Natural killer cell treated with Interleukin-12 subunit alpha and Interleukin-12 subunit beta and Interleukin-15 and Interleukin-18, amount 100 ng/mL, for 72 hours (primary cell): ENCODE measurements at places on chromosomes 6 and 20.

GRCh38 chr6:16471222-16471909, 233.0 kb downstream of the GMPR start:
- no peak for DNase-seq
- no peaks in the 10 kb centered on the region for H3K27me3 ChIP-seq
- H3K27ac ChIP-seq, result peak overlapping the region; percentile 74
- peak overlapping the region; percentile 67 for H3K4me3 ChIP-seq
- peaks cover 16% of the 10 kb centered on the region for H3K36me3 ChIP-seq
- H3K4me1 ChIP-seq, result peaks cover 64% of the 10 kb centered on the region

GRCh38 chr20:7087803-7088202, 320.3 kb downstream of the BMP2 start:
- no peaks in the 10 kb centered on the region for H3K27me3 ChIP-seq
- H3K4me3 ChIP-seq, result no peak overlapping the region
- no peak for DNase-seq
- H3K4me1 ChIP-seq, result no peaks in the 10 kb centered on the region
- no peaks in the 10 kb centered on the region for H3K36me3 ChIP-seq

GRCh38 chr20:22339091-22339881, 245.1 kb downstream of the FOXA2 start:
- H3K4me1 ChIP-seq, result no peaks in the 10 kb centered on the region
- no peaks in the 10 kb centered on the region for H3K36me3 ChIP-seq
- peaks cover 12% of the 10 kb centered on the region for H3K27me3 ChIP-seq
- DNase-seq, result no peak
- H3K4me3 ChIP-seq, result no peak overlapping the region

GRCh38 chr20:45918182-45918737, 6.3 kb upstream of the PLTP start:
- H3K4me1 ChIP-seq, result no peaks in the 10 kb centered on the region
- no peak overlapping the region for H3K27ac ChIP-seq
- H3K27me3 ChIP-seq, result peaks cover 20% of the 10 kb centered on the region
- no peaks in the 10 kb centered on the region for H3K36me3 ChIP-seq
- DNase-seq, result no peak
- H3K4me3 ChIP-seq, result no peak overlapping the region

GRCh38 chr20:33995053-33995831, 1.5 kb downstream of the RALY start:
- H3K27me3 ChIP-seq, result no peaks in the 10 kb centered on the region
- H3K27ac ChIP-seq, result peak overlapping the region; percentile 92
- peaks cover 60% of the 10 kb centered on the region for H3K4me1 ChIP-seq
- no peak for DNase-seq

- no peak for DNase-seq
- H3K4me3 ChIP-seq, result no peak overlapping the region
- no peaks in the 10 kb centered on the region for H3K27me3 ChIP-seq
- H3K36me3 ChIP-seq, result peaks cover 16% of the 10 kb centered on the region
These were observed 111.6 kb upstream of the PLN start for GRCh38 chr6:118436482-118436881.

DNA sequence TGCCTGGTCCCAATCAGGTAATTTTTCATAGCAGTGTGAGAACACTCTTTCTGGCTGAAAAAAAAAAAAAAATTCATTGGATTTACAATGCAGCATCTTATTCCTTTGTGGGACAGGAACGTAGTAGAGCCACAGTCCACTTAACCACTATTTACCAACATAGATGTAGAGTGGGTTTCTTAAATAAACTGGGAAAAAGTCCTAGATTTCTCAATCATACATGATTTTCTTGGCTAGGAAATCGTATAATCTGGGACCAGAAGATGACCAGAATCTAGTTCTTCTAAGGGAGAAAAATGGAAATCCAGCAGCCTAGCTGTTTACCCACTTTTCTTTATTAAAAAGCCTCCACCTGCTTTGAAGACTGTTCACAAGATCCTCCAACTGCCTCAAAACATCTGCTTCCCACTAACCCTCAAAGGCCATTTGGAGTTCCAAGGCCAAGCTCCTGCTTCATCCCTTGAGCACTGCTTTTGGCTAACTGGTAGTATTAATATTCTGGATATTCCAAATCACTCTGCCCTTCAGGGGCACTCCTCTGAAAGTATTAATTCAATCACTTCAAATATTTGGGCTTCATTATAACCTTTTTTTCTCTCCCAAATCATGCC, 70.4 kb downstream of the FYN start:
- no peaks in the 10 kb centered on the region for H3K27me3 ChIP-seq
- peaks cover 5% of the 10 kb centered on the region for H3K36me3 ChIP-seq
- H3K4me3 ChIP-seq, result peak overlapping the region; percentile 86

DNA sequence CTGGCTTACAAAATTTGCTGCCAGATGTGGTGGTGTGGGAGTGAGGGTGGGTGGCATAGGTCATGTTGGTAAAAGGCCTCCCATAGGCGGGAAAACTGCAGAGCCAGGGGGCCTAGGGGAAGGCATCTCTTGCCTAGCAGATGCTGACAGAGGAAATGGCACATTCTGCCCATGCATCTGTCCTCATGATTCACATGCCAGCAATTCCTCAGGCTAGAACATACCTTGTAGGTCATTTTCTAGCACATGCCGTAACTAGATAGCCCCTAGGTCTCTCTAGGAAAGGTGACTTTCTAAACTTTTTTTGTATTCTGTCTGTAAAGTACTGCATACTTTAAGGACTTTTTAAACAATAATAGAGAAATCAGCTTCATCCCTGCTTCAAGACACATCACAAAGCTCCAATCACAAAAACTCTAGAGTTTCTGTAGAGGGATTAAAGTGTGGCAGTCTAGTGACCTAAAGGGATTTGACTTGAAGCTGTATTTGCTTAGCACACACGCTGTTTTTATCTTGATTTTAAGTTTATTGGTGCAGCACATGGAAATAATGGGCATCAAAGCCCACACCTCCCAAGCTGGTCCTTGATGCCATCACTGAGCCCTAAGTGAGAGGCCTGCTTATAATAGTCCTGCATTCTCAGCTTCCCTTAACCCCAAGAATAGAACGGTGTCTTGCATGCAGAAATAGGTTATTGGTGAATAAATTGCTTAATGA, 55.2 kb downstream of the ANKEF1 start:
- H3K27me3 ChIP-seq, result peaks cover 13% of the 10 kb centered on the region
- H3K4me1 ChIP-seq, result no peaks in the 10 kb centered on the region
- no peak overlapping the region for H3K27ac ChIP-seq
- no peaks in the 10 kb centered on the region for H3K36me3 ChIP-seq
- DNase-seq, result no peak
- H3K4me3 ChIP-seq, result no peak overlapping the region

DNA sequence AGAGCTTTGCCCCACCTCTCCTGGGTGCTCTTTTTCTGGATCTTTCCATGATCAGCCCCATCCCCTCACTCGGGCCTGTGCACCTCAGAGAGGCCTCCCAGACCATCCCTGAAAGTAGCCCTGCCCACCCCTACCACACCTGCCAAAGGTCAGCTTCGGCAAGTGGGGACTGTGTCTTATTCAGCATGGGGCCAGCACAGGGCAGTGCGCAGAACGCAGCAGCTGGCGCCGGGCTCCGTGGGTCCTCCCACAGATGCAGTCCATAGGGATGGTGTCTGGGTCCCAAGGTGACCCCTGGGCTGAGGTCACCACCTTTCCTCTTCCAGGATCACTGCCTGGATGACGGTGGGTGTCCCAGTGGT, 79.4 kb downstream of the CEBPB start:
- peaks cover 21% of the 10 kb centered on the region for H3K27me3 ChIP-seq
- peaks cover 49% of the 10 kb centered on the region for H3K4me1 ChIP-seq
- no peak for DNase-seq
- H3K27ac ChIP-seq, result no peak overlapping the region
- no peak overlapping the region for H3K4me3 ChIP-seq

DNA sequence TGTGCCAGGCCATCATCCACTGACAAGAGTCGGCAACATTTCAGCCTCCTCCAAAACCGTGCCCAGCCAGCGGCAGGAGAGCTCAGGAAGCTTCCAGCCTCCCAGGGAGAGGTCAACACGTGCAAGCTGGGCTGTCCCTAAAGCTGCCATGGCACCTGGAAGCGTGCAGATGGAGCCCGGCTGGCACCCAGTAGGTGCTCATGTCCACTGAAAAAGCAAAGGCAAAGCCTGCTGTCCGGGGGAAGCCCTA, 14.4 kb upstream of the TLDC2 start:
- no peak overlapping the region for H3K27ac ChIP-seq
- H3K4me3 ChIP-seq, result peak overlapping the region; percentile 23
- H3K36me3 ChIP-seq, result no peaks in the 10 kb centered on the region
- DNase-seq, result no peak
- peaks cover 12% of the 10 kb centered on the region for H3K4me1 ChIP-seq

- H3K27ac ChIP-seq, result no peak overlapping the region
- no peak overlapping the region for H3K4me3 ChIP-seq
- DNase-seq, result no peak
- no peaks in the 10 kb centered on the region for H3K36me3 ChIP-seq
- peaks cover 17% of the 10 kb centered on the region for H3K27me3 ChIP-seq
These were observed 22.6 kb upstream of the ULBP3 start for GRCh38 chr6:150091476-150091875.
